Glutamatergic neuron (in vitro differentiated cells): ENCODE measurements at places on chromosomes 1 and 21. TPM values are rescaled to one million over a fixed set of nuclear protein-coding genes. Genes with fewer than 3 reads are reported as not detected.

DNA sequence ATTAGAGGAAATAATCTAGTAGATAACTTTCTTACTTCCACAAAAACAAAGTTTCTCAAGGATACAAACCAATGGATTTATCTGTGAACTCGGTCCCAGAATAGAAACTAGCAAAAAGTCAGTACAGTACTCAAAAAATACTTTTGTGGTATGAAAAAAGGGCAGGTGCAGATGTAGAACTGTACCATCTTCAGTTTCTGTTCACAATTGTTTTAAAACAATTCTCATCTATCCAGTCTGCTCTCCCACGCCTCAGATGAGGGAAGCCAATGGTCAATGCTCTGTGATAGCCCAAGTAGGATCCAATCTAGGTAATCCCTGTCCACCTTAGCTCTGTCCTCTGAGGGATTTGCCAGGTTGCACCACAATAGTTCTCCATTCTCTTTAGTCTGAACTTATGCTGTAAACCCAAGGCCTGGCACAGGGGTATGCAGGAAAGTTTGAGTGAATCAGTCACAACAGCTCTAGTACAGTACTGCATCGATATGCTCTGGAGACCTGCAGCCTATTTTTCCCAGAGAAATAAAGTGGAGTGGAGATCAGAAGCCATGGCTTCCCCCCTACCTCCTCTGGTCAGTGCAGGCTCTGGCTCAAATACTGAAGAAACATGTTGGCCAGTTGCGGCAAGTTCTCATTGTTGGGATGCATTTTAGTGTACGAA lies 1.4 kb downstream of the KTI12 start:
- H3K27ac ChIP-seq = peak overlapping the region; percentile 64
- peaks cover 4% of the 10 kb centered on the region for H3K27me3 ChIP-seq
- DNase-seq = no peak
- H3K4me1 ChIP-seq = peaks cover 12% of the 10 kb centered on the region
- peak overlapping the region; percentile 93 for H3K4me3 ChIP-seq

GRCh38 chr1:84598846-84599741 lies 24.9 kb upstream of the CTBS start:
- no peak overlapping the region for H3K4me3 ChIP-seq
- peaks cover 7% of the 10 kb centered on the region for H3K36me3 ChIP-seq
- DNase-seq = no peak
- H3K27ac ChIP-seq = no peak overlapping the region
- H3K27me3 ChIP-seq = peaks cover under 1% of the 10 kb centered on the region
- peaks cover 2% of the 10 kb centered on the region for H3K4me1 ChIP-seq

DNA sequence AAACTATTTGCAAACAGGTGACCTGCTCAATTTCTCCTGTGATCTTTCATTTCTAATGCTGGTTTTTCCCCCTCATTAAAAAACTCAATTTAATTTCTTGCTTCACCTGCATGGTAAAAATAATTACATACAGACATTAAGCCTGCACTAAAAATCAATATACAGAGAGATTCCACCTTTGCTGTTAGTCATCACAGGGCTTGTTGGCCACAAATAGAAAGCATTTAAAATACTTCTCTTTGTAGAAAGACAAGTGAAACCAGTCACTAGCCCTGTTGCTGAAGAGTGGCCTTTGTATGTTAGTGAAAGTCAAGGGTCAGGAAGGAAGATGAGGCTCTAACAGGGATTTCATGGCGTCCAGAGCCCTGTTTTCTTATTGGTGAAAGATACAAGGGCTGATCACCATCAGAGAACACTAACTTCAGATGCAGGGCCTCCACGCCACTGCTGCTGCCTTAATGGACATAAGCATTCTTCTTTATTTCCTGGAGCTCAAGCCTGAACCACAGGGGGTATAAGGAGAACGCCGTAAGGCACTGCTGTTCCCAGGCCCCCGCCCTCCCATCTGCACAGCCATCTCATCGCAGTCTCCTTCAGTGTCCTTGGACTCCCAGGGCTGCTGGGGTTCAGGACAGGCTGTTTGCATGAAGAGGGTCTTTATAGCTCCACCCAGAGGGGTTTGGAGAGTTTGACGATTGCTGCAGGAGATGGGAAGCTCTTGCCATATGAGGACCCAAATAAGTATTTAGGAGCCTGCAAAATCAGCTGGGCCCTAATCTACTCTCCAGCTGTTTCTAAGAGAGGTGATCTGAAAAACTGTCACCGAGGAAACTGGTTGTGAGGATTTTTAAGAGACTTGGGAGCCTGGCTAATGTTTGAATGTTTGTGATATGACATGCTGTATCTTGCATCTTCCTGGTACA lies 117.3 kb upstream of the IRF2BP2 start:
- H3K4me3 ChIP-seq = no peak overlapping the region
- peak overlapping the region; percentile 99 for H3K27ac ChIP-seq
- peaks cover 8% of the 10 kb centered on the region for H3K36me3 ChIP-seq
- DNase-seq = peak; percentile 46

DNA sequence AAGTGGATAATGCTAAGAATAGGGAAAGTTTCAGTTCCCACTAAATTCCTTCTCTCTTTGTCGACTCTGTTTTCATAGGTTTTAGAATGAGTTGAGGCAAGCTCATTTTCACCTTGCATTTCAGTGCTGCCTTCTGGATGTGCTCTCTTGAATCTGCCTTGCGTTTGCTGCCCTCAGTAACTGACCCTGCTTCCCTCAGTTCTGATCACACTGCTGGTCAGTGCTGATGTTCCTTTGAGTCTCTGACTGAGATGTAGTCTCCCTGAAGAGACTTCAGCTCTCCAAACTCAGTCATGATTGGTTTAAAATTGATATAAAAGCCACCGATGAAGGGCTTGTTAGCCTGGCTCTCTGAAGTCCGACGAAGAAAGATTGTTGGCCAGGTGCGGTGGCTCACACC lies 25.2 kb upstream of the HMGN1 start:
- H3K4me3 ChIP-seq = no peak overlapping the region
- DNase-seq = no peak
- H3K27me3 ChIP-seq = peaks cover 3% of the 10 kb centered on the region
- no peak overlapping the region for H3K27ac ChIP-seq
- no peaks in the 10 kb centered on the region for H3K36me3 ChIP-seq
- peaks cover 6% of the 10 kb centered on the region for H3K4me1 ChIP-seq

DNA sequence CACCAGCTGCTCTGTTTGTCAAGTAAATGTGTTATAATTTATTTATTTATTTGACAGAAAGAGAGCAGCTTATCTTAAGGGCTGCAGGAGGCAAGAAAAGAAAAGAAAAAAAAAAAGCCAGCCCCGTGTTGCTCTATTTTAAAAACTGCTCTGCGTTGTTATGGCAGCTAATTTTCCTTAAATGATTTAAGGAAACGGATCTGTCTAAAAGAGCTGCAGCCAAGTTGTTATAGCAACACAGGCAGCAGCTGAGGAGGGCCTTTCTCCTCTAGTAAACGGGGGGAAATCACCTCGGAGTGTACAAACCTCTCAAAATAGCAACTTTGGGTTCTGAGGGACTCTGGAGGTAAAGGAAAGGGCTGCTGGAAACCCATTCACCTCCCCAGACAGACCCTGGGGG lies 149.2 kb downstream of the BEND5 start:
- H3K4me3 ChIP-seq = no peak overlapping the region
- no peak overlapping the region for H3K27ac ChIP-seq
- peaks cover 2% of the 10 kb centered on the region for H3K27me3 ChIP-seq
- DNase-seq = no peak
- no peaks in the 10 kb centered on the region for H3K36me3 ChIP-seq

DNA sequence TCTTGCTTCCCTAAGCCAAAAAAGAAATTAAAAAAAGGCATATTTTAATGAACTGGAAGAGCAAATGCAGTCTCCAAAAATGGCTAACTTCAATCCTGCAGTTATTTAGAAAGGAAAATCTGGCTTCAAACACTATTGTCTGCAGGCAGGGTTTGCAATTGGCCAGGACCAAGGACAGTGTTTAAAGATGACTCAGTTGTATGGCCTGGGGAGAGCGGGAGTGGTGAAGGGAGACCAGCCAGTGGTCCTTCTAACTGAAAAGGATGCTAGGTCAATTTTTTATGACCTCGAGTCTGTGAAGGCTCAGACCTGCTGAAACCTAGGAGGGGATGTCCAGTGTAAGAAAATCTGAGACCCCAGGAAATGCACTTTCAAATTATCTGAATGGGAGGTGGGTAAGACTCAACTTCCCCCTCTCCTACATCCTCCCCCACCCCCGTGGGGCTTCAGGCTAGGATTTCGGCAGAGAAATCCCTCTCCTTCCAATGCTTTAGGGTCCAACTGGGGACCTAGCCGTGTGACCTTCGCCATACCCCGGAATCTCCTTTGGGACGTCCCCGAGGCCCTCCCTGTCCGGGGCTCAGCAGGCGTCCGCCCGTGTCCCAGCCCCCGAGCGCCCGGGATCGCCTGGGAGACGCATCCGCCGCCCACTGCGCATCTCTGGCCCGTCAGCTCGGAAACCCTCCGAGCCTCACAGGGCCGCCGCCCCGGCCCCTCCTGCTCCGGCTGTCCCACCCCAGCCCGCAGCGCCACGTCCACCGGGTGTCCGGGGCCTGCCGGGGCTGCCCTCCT lies 602 bp upstream of the RIMKLA start:
- peaks cover 4% of the 10 kb centered on the region for H3K27me3 ChIP-seq
- H3K4me1 ChIP-seq = no peaks in the 10 kb centered on the region
- DNase-seq = peak; percentile 74
- H3K36me3 ChIP-seq = no peaks in the 10 kb centered on the region
- peak overlapping the region; percentile 88 for H3K4me3 ChIP-seq
- peak overlapping the region; percentile 72 for H3K27ac ChIP-seq

- H3K27ac ChIP-seq = no peak overlapping the region
- DNase-seq = no peak
- no peaks in the 10 kb centered on the region for H3K36me3 ChIP-seq
These were observed 622 bp upstream of the IL6R start for GRCh38 chr1:154404511-154404931.

DNA sequence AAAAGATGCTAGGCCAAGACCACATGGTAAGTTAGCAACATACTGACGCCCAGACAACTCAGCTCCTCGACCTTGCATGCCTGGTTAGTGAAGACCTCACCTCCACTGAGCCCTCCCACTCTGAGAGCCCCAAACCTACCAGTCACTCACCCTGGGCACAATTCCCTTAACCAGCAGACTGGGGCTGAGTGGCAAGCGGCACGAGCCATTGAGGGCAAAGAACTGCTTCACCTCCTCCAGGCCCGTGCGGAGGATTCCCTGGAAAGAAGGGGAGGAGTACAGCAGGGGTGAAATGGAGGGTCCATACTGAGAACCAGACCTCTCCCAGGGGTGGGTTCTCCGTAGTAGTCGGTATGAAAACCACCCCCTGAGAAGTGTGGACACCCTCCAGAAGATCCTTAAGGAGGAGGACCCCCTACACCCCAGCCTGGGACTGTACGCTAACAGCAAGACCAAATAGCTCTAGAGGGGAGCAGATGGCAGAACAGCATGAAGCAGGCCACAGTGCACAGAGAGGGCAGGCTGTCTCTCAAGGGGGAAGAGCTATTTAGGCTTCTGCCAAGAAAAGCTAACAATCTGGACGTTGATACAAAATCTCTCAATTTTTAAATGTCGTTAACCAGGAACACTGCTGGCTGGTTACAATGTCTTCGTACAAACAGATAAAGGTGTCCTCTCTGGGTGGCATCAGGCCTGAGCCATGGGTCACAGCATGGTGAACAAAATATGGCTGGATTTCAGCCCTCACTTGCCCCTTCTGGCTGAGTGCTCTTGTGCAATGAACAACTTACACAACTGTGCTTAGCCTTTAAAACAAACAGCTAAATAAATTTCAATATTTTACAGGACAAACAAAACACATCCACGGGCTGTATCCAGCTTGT lies 31.0 kb upstream of the PPP1R15B start:
- H3K27me3 ChIP-seq = peaks cover 32% of the 10 kb centered on the region
- H3K4me1 ChIP-seq = peaks cover 61% of the 10 kb centered on the region
- peak overlapping the region; percentile 91 for H3K27ac ChIP-seq
- H3K36me3 ChIP-seq = peaks cover 13% of the 10 kb centered on the region
- H3K4me3 ChIP-seq = peak overlapping the region; percentile 36

DNA sequence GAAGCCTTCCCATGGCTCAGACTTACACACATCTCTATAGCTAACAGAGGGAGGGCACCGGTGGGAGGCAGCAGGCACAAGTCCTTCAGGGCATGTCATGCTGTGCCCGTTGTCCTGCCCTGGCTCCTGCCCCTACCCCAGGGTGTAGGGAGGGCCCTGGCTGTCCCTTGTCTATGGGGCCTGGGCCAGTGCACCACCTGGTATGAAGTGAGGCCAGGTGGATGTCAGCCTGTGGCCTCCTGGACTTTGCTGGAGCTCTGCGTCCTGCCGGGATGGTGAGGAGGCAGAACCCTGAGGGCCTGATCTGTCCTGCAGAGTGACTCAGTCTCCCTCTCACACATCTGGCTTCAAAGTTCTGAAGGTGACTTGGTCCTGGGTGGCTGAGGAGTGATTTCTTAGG lies 47.3 kb upstream of the GPR37L1 start:
- no peak overlapping the region for H3K27ac ChIP-seq
- DNase-seq = no peak
- no peaks in the 10 kb centered on the region for H3K36me3 ChIP-seq
- H3K4me3 ChIP-seq = no peak overlapping the region
- H3K4me1 ChIP-seq = peaks cover 7% of the 10 kb centered on the region
- H3K27me3 ChIP-seq = peaks cover 8% of the 10 kb centered on the region

GRCh38 chr1:234148816-234149215 lies 224.4 kb upstream of the COA6 start:
- no peaks in the 10 kb centered on the region for H3K36me3 ChIP-seq
- H3K27ac ChIP-seq = no peak overlapping the region
- H3K4me1 ChIP-seq = no peaks in the 10 kb centered on the region
- no peak for DNase-seq
- H3K27me3 ChIP-seq = peaks cover 2% of the 10 kb centered on the region
- no peak overlapping the region for H3K4me3 ChIP-seq

DNA sequence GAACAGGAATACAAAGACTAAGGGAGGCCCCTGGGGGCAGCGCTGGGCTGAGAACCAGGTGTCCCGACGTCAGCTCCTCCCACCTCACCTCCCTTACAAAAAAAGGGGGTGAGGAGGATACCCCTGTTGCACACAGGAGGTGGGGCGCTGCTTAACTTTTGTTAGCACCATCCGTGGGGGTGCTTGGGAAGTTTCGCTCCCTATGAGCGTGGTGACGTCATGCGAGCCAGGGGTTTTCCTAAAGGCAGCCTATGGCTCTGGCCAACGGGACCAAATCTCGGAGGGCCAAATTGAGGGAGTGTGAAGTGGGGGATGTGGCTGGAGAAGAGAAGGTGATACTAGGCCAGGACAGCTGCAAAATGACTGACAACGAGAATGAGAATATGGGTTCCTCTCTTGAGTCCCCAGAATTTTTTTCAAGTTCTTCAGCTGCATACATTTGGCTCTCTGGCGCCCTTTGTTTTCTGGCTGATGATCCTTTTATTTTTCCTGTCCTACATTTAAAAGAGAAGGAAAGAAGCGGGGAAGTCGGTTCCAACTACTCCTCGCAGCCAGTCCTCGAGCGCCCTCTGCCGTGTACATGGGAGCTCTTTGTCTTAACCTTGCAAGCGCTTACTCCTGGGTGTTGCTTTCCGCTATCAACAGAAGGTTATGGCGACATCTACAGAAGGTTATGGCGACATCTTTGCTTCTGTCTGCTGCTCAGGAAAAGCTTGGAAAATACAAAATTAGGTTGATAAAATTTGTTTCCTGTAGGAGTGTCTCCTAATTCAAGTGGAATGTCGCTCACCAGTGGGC lies 48.0 kb upstream of the ZC3H11B start:
- DNase-seq = peak; percentile 94
- H3K4me3 ChIP-seq = peak overlapping the region; percentile 88
- H3K36me3 ChIP-seq = no peaks in the 10 kb centered on the region
- peaks cover 3% of the 10 kb centered on the region for H3K4me1 ChIP-seq

Gene ERICH3
- total RNA-seq = 1.9 TPM

Gene HLX
- 0.56 TPM for total RNA-seq

Gene FCRL2
- not detected for total RNA-seq

Gene ZMYND12
- 0.49 TPM for total RNA-seq

Gene MTF2
- total RNA-seq = 129 TPM

Gene TNFRSF18
- total RNA-seq = 3.0 TPM

Gene F3
- total RNA-seq = 0.93 TPM

Gene TCHH
- 0.49 TPM for total RNA-seq

Gene SEMA6C
- total RNA-seq = 119 TPM
